ENCODE measurements at places on chromosomes 6 and 20.

DNA sequence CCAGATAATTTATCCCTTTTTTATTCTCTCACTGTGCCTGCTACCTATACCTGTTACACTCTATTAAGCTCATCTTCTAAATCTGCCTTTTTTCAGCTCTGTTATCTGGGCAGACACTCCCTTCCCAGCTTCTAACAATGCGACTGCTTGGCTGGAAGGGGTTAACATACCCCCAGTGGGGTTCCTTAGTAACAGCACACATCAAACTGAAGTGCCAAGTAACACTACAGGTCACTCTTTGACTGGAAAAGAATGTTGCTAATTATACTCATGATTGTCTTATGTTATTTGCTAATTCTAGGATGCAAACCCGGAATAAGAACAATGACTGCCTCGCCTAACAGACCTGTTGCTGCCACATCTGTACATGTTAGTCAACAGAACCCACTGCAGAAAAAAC lies 203.5 kb downstream of the EPM2A start:
- no peak for DNase-seq

GRCh38 chr20:4476903-4477500 lies 244.7 kb upstream of the PRND start:
- DNase-seq = no peak

DNA sequence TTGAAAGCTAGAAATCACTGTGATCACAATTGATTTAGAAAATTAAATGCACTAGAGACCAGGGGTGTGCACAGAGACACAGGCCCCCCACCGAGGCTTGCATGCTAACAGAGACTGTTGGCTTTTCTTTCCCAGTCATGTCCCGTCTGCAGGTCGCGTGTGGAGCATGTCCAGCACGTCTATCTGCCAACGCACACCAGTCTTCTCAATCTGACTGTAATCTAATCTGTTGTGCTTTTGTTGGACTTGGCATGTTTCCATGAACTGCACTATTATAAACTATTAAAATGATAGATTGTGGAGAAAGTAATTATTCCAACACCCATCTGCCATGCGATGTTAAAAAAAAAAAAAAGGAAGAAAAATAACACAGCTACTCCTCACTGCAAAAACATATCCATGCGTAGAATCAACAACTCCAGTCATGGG lies 17.7 kb downstream of the MYLIP start:
- DNase-seq = no peak

DNA sequence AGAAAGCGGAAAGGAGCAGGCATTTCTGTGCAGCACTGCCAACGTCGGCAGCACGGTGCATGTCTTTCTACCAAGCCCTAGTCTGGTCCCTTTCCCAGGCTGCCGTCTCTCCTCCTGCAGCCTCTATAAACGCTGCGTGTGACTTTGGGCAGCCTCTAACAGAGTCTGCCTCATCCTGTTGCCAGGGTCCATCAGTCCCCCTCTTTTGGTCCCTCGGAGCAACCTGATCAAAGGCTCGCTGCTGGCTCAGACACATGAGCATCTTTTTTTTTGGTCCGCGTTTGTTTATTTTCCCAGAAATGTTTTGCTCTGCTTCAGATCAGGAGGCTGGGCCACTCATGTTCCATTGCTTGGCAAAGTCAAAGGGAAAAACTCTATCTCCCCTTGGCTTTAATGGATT lies 166.8 kb upstream of the CST7 start:
- DNase-seq = no peak

GRCh38 chr20:36490191-36490590 lies 51.1 kb upstream of the MYL9 start:
- no peak for DNase-seq

GRCh38 chr6:43826730-43827129 lies 56.7 kb downstream of the VEGFA start:
- DNase-seq = no peak

- DNase-seq = no peak
These were observed 9.7 kb downstream of the HECA start for GRCh38 chr6:139144490-139145085.

- DNase-seq = no peak
These were observed 801 bp downstream of the CCDC28A start for GRCh38 chr6:138774370-138774769.

DNA sequence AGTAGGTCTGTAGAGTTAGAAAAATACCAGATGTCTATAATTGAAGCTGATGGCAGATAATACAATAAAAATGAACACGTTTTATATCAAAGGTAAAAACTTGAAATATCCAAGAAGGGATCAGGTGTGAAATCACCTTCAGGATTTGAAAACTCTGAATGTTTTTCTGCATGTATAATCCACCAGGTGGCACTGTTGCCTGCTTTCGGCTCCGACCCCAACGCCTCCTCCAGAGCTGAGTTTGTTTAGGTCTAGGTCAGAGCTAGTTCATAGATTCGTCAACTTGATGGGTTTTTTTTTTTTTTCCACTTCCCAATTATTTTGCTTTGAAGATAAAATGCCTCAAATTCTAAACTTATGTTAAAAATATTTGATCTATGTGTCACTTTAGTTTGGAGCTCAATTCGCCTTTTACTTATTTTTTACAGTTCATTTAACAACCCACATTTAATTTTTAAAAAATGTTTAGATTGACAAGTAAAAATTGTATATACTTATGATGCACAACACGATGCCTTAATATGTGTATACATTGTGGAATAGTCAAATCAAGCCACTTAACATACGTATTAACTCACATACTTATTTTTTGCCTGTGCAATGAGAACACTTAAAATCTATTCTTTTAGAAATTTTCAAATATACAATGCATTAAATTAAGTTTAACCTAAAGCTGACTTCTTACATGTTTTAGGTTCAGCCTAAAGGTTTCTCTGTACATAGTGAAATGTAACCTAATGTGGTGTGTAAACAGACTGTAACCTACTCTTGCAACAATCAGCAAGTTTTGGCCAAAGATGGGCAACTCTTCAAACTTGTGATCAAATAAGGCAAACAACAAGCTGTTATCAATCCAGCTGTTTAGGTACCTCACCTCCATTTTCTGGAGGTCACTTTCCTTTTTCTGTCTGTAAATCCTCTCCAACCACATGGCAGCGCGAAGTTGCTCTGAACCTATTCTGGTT lies 39.4 kb upstream of the ENPP4 start:
- peak; percentile 35 for DNase-seq

- no peak for DNase-seq
These were observed 88.6 kb downstream of the MCHR2 start for GRCh38 chr6:99905209-99906106.

GRCh38 chr20:31674895-31675827 lies 37.4 kb downstream of the COX4I2 start:
- peak; percentile 48 for DNase-seq

DNA sequence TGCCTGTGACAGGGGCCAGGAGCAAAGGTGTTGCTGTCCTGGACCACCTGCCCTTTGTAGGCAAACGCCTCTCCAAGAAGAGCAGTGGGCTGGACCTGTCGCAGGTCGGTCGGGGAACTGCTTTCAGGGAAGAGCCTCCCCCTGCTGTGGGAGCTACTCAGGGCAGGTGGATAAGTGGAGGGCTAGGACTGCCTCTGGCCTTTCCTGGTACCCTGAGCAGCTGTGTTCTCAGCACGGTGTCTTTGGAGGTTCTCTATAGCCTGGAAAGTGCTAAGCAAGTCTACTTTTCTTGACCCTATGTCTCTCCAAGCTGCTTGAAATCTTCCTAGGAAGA lies 35.0 kb downstream of the BPIFB1 start:
- DNase-seq = no peak

DNA sequence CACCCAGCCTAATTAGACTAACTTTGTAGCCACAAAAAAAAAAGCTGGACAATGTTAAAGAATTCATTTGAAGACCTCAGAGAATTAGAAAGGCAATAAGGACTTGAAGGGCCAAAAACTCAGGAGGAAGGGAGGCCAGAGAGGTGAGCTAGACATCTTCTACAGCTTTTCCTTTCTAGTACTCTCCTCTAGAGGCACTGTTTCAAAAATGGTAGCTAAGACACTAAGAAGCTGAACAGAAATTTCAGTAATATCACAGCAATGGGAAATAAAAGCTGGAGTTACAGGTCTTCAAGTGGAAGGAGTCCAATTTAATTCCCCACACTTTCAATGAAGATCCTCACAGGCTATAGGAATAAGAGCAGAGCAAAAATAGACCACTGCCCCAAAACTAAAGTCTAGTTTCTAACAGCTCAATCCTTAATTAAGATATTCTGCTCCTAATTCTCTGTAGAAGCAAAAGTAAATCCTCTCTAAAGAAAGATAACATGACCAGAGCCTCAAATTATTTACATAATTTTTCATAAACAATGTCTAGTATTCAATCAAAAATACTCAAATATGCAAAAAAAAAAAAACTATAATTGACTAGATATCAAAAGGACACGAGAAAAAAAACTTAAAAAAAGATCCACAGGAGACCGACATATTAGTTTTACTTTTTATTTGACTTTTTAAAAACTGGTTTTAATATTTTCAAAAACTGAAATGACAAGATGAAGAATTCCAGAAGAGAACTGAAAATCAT lies 63.7 kb downstream of the RNGTT start:
- DNase-seq = no peak

DNA sequence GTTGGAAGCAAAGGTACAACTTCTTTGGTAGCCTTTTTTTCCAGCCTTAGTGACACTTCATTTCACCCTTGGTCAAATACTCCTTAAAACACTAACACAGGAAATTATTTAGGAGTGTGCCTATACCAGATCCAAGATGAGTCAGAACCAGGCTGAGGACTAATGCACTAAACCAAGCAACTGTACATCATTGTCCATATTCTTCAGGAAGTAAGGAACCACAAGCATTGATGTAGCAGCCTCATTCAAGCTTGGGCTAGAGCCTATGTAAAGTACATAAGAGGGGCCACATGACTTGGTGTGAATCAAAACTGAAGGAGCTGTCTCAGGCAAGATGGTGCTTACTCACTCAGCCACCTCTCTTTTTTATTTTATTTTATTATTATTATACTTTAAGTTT lies 20.7 kb upstream of the ADGB start:
- DNase-seq = no peak

DNA sequence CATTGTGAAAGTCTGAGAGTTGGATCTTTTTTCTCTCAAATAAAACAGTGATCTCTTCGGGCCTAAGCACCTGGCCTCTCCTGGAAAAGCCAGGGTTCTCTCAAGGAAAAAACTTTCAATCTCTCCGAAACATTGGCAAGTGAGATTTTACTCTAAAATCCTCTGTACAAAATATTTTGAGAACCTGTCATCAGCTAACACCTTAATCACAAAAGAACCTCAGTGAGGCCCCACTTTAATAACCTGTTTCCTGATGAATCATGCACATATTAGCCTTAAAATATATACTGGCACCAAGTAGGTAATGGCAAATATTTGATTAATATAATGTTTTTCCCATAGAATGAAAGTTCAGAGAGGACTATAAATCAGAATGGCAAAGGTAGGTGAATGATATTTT lies 177.9 kb downstream of the FRK start:
- DNase-seq = no peak

GRCh38 chr6:41429506-41430504 lies 94.4 kb downstream of the NCR2 start:
- no peak for DNase-seq

DNA sequence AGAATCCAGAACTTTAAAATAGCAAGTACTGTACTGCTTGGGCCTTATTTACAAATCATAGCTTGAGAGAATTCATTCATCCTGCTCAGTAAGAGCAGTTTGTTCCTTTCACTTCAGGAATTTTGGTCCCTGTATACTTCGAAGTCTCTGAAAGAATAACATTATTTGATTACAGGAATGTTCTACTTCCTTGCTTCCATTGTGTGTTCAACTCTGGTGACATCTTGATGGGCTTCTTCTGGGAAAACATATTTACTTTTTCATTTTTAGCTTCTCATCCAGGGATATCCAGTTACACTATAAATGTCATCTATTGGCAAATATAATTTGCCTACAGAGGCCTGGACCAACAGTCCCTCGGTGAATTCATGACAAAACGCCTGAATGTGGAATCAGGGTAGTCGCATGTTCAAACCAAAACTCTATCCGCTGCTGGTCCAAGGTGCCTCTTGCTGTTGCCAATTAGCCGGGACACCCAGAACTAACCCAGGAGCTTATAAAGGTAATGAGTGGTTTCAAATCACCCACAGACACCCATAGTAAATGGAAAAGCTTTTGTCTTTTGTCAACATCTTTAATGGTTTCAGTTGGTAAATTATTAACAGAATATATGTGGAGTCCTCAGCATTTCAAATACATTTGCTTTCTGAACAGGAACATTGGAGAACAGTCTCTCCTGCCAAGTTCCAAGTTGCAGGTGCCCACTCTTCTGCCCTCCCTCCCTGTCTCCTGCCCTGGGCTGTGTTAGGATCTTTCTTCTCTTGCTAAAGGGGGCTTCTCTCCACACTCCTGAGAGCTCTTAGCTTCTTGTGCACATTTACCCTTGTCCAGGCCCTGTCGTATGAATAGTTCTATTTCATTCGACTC lies 162.5 kb upstream of the CITED2 start:
- DNase-seq = no peak

DNA sequence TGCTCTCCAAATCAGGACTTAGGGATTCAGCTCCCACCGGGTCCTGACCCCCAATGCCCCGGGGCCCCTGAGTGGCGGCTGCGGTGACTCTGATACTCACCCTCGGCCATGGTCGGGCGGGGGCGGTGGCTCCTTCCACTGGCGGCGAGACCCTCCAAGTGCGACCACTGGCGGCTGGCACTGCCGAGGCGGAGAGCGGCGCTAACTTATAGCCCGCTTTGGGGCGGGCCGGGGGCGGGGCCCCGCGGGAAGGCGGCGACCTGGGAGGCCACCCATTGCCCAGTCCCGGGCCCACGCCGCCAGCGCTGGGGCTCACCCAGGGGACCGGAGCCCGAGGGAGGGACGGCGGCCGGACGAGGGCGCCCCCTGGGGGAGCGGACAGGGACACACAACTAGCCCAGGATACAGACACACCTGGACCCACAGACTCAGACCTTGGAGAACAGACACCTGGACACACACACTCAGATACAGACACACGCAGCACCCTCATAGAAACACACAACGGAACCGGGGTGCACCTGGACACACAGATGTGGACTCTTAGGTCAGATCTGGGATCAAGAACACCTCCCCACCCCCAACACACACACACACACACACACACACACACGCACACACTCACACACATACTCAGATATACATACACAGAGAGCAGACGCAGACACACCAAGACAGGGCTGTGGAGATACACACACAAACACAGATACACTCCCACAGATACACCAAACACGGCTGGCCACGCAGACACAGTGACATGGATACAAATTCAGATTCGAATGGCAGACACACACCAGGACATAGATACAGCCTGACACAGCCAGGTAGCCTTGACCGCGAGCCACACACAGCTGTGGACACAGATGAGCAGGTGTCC lies at the start of gene TGM2:
Gene TGM2 (minus strand): TSS at position 182 of the 877 bp plus-strand sequence. CDS start 72 bp downstream, at position 110.
- peak; percentile 25 for DNase-seq

- DNase-seq = no peak
These were observed 746.9 kb downstream of the TBC1D32 start for GRCh38 chr6:120587381-120587780.

- DNase-seq = no peak
These were observed 47.8 kb downstream of the GMPR start for GRCh38 chr6:16286151-16286522.
